ENCODE measurements at places on chromosomes 13 and 19. TPM values are rescaled to one million over a fixed set of nuclear protein-coding genes. Genes with fewer than 3 reads are reported as not detected.

Gene ACER1
- total RNA-seq: not detected

Gene FAM83E
- 22.2 TPM for total RNA-seq

Gene UBE2L5
- total RNA-seq: not detected

Gene SOX21
- total RNA-seq: 0.46 TPM

Gene TLE6
- 8.8 TPM for total RNA-seq

Gene HSPB6
- total RNA-seq: 13.2 TPM

Gene ARHGEF18
- total RNA-seq: 39.9 TPM

Gene SNAPC2
- 7.6 TPM for total RNA-seq

Gene RFPL4AL1
- total RNA-seq: not detected

Gene ZNF471
- 2.4 TPM for total RNA-seq

Gene IGFL1
- not detected for total RNA-seq

GRCh38 chr13:46160471-46161066 is 21.4 kb downstream of the LCP1 start:
- H3K4me3 ChIP-seq: no peak overlapping the region
- no peak overlapping the region for H3K27ac ChIP-seq
- peaks cover 2% of the 10 kb centered on the region for H3K27me3 ChIP-seq
- no peaks in the 10 kb centered on the region for H3K36me3 ChIP-seq

DNA sequence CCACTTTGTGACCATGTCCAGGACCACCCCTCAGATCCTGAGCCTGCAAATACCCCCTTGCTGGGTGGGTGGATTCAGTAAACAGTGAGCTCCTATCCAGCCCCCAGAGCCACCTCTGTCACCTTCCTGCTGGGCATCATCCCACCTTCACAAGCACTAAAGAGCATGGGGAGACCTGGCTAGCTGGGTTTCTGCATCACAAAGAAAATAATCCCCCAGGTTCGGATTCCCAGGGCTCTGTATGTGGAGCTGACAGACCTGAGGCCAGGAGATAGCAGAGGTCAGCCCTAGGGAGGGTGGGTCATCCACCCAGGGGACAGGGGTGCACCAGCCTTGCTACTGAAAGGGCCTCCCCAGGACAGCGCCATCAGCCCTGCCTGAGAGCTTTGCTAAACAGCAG is 7.7 kb upstream of the CEACAM7 start:
- H3K36me3 ChIP-seq: no peaks in the 10 kb centered on the region
- no peak overlapping the region for H3K4me3 ChIP-seq
- H3K4me1 ChIP-seq: no peaks in the 10 kb centered on the region
- no peak for DNase-seq
- no peaks in the 10 kb centered on the region for H3K27me3 ChIP-seq

DNA sequence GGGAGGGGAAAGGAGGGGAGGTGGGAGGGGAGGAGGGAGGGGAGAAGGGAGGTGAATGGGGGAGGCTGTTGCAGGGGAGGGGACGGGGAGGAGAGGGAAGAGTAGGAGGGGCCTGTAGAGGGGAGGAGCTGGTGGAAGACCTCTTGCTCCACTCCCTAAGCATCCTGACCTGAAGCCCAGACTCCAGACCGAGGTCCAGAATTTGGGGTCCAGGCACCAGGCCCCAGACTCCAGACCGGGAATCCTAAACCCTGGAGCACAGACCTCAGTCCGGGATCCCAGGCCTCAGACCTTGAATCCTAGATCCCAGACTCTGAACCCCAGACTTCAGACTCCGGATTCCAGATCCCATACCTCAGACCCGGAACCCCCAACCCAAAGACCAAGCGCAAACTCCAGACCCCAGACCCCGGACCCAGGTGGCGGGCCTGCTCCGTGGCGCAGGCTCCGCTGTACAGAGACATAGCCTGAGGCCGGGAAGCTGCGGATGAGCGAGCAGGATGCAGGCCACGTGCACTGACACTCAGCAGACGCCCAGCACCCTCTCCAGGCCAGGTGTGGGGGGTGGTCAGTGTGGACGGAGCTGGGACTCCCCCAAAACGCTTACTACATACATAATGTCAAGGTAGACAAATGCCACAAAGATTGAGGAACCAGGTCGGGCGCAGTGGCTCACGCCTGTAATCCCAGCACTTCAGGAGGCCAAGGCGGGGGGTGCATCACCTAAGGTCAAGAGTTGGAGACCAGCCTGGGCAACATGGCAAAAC is 710 bp upstream of the BTBD2 start:
- H3K27ac ChIP-seq: peak overlapping the region; percentile 77
- H3K4me3 ChIP-seq: no peak overlapping the region
- no peaks in the 10 kb centered on the region for H3K4me1 ChIP-seq
- no peaks in the 10 kb centered on the region for H3K27me3 ChIP-seq
- no peaks in the 10 kb centered on the region for H3K36me3 ChIP-seq
- DNase-seq: peak; percentile 73

DNA sequence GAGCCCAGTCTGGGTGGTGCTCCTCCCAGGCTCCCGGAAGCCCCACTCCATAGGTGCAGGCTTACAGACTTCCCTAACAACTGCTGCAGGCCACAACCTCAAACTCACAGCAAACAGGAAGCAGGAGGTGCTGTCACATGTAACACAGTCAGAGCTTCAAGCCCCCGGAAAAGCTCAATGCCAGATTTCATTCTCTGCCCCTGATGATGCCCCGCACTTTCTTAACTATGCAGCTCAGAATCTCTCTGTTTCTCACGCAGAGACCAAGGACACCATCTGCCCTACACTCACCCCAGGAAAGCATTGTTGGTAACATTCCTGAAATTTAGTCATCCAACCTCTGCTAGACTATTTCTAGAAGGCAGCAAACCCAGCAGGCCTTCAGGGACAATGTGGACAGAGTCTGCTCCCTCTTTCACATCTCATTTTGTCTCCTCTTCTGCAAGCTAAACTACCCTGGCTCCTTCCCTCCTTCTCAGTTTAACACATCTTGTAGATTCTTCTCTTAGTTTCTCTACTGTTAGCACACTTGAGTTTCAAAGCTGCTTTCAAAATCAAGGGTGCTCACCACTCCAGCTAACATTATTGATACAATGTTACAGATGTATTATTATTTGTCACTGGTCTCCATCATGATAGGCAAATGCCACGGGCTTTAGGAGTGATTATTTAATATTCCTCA is 162.5 kb downstream of the KCTD12 start:
- H3K4me1 ChIP-seq: peaks cover 25% of the 10 kb centered on the region
- H3K4me3 ChIP-seq: no peak overlapping the region
- H3K27ac ChIP-seq: peak overlapping the region; percentile 39
- no peaks in the 10 kb centered on the region for H3K27me3 ChIP-seq
- peak; percentile 60 for DNase-seq
- no peaks in the 10 kb centered on the region for H3K36me3 ChIP-seq

GRCh38 chr19:45076851-45077730 is 813 bp upstream of the ZNF296 start:
- no peak for DNase-seq
- H3K36me3 ChIP-seq: peaks cover 4% of the 10 kb centered on the region
- H3K27me3 ChIP-seq: no peaks in the 10 kb centered on the region

GRCh38 chr13:93286047-93286446 is 59.4 kb downstream of the GPC6 start:
- H3K4me1 ChIP-seq: peaks cover 3% of the 10 kb centered on the region
- H3K4me3 ChIP-seq: no peak overlapping the region
- no peak overlapping the region for H3K27ac ChIP-seq
- DNase-seq: no peak

DNA sequence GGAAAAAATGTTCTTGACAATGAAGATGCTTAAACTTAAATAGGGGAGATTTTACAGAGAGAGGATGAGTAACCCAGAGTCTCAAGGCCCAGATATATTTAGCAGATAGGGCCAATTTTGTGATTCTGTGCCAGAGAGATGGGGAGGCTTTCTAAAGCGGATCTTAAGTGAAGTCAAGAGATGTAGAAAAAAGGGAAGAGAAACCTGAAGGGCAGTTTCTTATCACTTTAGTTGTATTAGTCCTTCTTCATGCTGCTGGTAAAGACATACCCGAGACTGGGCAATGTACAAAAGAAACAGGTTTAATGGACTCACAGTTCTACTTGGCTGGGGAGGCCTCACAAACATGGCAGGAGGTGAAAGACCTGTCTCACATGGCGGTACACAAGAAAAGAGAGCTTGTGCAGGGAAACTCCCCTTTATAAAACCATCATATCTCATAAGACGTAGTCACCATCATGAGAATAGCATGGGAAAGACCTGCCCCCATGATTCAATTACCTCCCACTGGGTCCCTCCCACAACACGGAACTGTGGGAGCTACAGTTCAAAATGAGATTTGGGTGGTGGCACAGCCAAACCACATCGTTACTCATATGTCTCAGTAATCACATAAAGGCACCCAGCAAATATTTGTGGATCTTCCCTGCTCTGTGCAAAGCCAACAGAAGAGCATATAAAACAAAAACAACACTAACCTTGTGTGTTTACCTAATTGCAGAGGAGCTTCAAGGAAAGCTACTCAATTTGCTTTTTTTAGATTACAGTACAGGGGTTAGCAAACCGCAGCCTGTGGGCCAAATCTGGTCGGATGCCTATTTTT is 102.6 kb upstream of the MYCBP2 start:
- no peaks in the 10 kb centered on the region for H3K36me3 ChIP-seq
- no peak overlapping the region for H3K4me3 ChIP-seq
- DNase-seq: no peak
- H3K27me3 ChIP-seq: no peaks in the 10 kb centered on the region

DNA sequence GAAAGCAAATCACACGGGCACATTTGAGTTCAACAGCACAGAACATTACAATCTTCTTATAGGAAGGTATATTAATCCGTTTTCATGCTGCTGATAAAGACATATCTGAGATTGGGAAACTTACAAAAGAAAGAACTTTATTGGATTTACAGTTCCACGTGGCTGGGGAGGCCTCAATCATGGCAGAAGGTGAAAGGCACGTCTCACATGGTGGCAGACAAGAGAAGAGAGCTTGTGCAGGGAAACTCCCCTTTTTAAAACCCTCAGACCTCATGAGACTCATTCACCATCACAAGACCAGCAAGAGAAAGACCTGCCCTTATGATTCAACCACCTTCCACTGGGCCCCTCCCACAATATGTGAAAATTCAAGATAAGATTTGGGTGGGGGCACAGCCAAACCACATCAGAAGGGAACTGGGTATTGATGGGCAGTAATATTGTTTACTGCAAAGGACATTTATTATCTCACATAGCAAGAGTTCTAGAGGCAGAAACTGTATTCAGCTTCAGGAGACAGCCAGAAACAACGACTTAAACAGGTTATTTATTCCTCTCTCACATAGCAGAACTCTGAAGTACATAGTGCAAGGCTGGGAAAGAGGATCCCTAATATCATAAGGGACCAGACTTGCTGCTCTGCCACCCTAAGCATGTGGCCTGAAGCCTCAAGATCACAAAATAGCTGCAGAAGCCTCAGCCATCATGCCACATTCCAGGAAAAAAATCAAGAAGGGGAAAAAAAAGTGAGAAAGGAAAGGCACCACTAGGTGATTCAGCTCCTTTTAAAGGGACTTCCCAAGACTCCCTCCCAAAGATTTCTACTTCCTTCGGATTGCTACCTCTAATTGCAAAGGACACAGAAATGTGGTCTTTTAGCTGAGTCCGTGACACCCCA is 23.1 kb downstream of the FXYD5 start:
- no peaks in the 10 kb centered on the region for H3K27me3 ChIP-seq
- H3K27ac ChIP-seq: no peak overlapping the region
- DNase-seq: no peak
- no peaks in the 10 kb centered on the region for H3K36me3 ChIP-seq
- H3K4me3 ChIP-seq: no peak overlapping the region

DNA sequence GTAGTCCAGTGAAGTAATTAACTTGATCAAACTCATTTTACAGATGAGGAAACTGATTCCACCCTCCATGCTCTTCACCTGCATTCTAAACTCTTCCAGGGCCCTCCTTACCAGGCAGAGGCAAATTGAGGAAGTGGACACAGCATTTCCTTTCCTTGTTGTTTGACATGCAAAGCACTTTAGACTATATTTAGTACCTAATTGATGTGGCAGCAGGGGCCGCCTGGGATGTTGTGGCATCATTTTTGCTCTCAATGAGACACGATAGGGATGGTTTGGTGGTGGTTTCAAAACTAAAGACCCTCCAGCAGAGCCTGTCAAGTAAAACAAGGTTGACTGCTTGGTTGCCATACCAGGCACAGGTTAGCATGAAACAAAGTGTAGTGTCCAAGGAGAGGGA is 7.9 kb downstream of the SIPA1L3 start:
- no peaks in the 10 kb centered on the region for H3K27me3 ChIP-seq
- no peak overlapping the region for H3K4me3 ChIP-seq
- H3K36me3 ChIP-seq: peaks cover 3% of the 10 kb centered on the region
- H3K4me1 ChIP-seq: no peaks in the 10 kb centered on the region

DNA sequence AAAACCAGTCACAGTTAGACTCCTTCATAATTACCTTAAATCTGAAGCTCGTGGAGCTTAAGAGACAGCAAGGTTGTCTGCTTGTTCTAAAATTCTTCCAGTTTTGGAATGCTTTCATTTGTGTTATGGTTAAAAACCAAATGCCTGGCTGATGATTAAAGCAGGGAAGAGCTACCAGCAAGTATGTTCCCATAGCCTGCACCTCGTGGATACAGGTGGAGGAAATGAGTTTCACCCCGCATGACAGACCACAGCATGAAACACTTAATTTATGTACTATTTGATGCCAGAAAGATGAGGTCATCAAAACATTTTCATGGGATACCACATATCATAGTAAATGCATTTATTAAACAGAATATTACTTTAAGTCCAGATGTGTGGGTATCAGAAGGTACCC is 416 bp upstream of the DOCK9 start:
- H3K36me3 ChIP-seq: no peaks in the 10 kb centered on the region
- no peak for DNase-seq
- H3K4me3 ChIP-seq: no peak overlapping the region

- no peaks in the 10 kb centered on the region for H3K36me3 ChIP-seq
- DNase-seq: no peak
- H3K4me1 ChIP-seq: no peaks in the 10 kb centered on the region
- H3K4me3 ChIP-seq: no peak overlapping the region
- H3K27me3 ChIP-seq: no peaks in the 10 kb centered on the region
Measured at GRCh38 chr13:54383604-54384003, 1355.0 kb downstream of the OLFM4 start.

GRCh38 chr13:95388420-95389079 is 87.3 kb upstream of the ABCC4 start:
- H3K4me1 ChIP-seq: no peaks in the 10 kb centered on the region
- no peak overlapping the region for H3K27ac ChIP-seq
- H3K4me3 ChIP-seq: no peak overlapping the region
- no peaks in the 10 kb centered on the region for H3K27me3 ChIP-seq

DNA sequence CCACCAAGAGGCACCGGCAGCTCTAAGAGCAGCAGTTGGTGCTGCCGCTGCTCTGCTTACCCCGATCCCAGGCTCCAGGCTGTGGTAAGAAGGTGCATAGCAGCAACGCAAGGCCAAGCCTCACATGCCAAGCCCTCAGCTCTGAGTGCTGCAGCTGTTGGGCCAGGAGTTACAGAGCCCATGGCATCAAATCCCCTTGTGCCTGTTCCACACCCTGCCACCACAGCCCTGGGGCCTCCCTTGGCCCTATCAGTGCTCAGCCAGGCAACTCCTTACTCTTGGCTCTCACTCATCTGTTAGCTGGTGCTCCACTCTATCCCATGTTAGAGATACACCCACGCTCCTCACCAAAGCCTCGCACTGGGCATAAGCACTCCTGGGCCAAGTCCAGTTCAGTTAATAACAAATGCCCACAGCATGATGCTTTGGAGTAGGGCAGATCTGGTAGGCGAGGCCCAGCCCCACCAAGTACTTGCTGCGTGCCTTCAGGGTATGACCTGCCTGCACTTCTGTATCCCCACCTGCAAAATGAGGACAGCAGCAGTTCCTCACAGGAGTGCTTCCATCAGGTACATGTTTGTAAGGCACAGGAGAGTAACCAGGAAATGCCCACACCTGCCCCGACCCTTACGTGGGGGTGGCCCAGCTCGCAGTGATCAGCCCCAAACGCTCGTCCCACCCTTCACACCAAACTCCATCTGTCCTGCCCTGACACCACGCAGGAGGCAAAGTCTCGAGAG is 16.2 kb downstream of the AKAP8L start:
- no peak overlapping the region for H3K27ac ChIP-seq
- peaks cover 15% of the 10 kb centered on the region for H3K4me1 ChIP-seq
- no peak overlapping the region for H3K4me3 ChIP-seq
- H3K36me3 ChIP-seq: peaks cover 54% of the 10 kb centered on the region
